ENCODE measurements at places on chromosomes 12 and 14.

- DNase-seq, result no peak
These were observed 275.2 kb upstream of the GARIN6 start for GRCh38 chr12:99372257-99372920.

- DNase-seq, result no peak
These were observed 42.3 kb downstream of the TTC9 start for GRCh38 chr14:70683983-70684382.

DNA sequence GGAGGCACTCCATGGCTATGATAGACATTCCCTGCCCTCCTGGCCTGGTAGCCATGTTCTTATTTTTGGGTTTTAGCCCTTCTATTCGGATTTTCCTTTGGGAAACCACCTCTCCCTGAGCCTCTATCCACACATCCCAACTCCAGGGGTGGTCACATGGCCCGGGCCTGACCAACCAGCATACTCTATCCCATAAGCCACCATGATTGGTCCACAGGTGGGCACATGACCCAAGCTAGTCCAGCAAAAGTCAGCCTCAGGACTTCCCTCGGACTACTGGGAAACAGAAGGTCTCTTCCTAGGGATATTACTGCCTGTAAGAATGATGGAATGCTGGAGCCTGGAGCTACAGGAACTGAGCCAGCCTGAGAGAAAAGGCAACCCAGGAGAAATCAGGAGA is 12.5 kb downstream of the PRIMA1 start:
- no peak for DNase-seq

- no peak for DNase-seq
These were observed 199.9 kb upstream of the KRR1 start for GRCh38 chr12:75711271-75711670.

DNA sequence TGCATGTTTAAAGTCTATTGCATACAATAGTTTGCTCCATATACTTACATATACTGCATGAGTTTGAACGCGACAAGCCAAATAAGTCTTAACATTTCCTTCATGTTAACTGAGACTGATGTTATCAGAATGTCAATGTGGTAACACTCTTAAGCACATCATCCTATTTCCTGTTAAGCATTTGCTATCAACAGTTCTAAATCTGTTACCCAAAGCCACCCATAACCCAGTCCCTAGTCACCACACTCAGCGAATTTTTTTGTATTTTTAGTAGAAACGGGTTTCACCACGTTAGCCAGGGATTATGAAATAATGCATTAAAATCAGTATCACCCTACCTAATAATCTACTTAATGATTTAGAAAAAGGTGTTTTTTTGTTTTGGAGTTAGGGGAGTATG is 39.4 kb downstream of the HNRNPC start:
- DNase-seq, result no peak

GRCh38 chr14:32934073-32934880 is 4.4 kb upstream of the NPAS3 start:
- no peak for DNase-seq

GRCh38 chr14:102419276-102419675 is 56.5 kb downstream of the TECPR2 start:
- DNase-seq, result no peak

DNA sequence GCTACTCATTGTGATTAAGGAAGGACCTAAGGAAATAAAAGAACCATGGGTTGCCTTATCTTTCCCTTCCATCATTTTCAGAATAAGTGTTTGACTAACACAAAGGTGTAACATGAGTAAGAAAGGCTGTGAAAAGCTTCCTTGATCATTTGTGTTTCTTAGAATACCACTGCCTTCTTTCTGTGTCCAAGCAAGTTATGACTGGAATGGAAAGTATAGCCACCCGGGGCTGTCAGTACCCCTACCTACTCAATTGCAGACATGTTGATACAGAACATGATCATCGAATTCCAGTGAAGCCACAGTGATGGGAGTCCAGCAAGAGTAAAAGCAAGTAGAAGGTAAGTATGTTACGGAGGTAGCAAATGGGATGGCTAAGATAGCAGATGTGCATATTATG is 209.8 kb downstream of the PELI2 start:
- DNase-seq, result no peak

- no peak for DNase-seq
These were observed 43.6 kb upstream of the LHX5 start for GRCh38 chr12:113515082-113515856.

GRCh38 chr12:71164568-71165197 is 6.9 kb upstream of the TSPAN8 start:
- no peak for DNase-seq

DNA sequence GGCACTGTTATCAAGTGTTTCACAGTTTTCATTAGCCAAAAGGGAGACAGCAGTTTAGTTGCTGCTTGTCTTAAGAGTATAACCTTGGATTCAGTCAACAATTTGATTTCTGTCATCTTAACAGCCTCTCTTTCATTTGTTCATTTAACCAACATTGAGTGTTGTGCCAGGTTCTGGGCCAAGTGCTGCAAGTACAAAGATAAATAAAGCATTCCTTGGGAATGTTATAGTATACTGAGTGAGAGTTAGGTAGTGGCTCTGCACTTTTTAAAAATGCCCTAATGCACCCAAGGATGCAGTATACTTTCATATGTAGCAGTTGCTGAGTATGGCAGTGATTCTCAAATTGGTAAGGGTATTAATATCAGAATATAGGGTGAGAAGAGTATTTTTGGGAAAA is 15.4 kb downstream of the APAF1 start:
- no peak for DNase-seq

GRCh38 chr14:65098586-65098985 is 3.7 kb downstream of the MAX start:
- no peak for DNase-seq

All from HTR-8/SVneo (cell line).